RCC 7860 (cell line): ENCODE measurements at places on chromosomes 2 and 18.
A peak's percentile ranks its signal among the peaks of the same experiment; 100 is the strongest.

DNA sequence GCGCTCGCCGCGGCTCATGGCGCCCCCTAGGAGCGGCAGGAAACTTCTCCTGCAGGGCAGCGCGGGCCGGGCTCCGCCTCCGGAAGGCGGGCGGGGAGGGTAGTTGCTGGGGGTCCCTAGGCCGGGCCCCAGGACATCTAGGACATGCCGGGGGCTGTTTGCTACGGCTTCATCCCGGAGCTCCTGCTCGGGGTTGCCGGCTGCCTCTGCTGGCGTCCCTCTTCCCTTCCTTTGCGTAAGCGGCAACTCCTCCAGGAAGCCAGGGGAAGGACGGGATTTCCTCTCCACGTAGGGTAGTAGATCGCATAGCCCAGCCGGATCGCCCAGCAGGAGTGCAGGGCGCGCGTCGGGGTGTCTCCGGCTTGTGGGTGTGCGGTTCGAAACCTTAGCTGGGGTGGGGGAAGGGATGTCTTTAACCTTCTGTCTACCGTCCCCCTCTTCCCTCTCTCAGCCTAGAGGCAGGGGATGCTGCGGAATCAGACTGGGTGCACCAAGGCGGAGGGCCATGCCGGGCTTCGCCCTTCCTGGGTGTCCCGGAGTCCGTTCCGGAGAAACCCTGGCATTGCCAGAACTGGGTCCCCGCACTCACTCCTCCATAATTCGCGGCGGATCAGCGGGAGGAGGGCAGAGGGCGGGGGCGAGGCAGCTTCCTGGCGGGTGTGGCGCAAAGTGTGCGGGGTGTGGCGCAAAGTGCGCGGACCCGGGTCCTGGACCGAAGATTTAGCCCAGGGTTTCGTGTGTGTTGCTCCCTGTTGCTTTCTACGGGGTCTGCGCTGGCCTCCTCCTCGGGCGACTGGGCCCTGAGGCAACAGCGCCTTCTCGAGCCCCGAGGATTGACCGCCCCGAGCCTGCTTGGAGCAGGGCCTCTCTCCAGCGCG lies 12.2 kb upstream of the SKOR2 start:
- DNase-seq: no peak

DNA sequence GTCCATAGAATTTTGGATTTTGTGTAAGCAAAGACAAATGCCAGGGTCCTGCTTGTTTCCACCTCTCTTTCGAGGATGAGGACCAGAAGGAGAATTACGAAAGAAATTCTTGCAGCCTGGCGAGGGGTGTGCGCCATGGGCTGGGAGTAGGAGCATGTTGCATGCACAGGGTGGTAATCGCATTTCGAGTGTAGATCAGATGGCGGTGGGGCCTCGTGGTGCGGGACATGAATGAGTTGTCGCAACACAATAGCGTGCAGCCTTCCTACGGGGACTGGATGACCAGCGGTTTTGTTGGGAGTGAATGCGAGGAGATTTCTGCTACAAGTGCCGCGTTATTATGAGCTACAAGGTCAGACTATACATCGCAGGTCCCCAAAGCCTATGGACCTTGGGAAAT lies 4.2 kb upstream of the EN1 start:
- no peak for DNase-seq

GRCh38 chr2:150466741-150467620 lies 20.5 kb downstream of the RND3 start:
- peak; percentile 62 for DNase-seq

DNA sequence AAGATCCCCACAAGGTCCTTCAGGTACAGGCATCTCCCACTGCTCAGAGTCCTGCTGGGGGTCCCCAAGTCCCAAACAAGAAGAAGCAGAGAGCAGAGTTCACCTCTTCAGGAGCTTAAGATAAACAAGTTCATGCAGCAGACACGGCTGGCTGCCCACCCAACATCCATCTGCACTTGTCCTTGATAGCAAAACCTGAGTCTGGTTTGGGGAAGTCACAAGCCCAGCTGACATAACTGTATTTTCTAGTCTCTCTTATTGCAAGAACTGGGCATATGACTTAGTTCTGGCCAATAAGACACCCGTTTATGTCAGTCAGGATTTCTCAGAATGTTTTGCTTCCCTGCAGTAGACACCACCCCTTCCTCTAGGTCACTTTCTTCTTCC lies 31.8 kb downstream of the AFF3 start:
- no peak for DNase-seq

DNA sequence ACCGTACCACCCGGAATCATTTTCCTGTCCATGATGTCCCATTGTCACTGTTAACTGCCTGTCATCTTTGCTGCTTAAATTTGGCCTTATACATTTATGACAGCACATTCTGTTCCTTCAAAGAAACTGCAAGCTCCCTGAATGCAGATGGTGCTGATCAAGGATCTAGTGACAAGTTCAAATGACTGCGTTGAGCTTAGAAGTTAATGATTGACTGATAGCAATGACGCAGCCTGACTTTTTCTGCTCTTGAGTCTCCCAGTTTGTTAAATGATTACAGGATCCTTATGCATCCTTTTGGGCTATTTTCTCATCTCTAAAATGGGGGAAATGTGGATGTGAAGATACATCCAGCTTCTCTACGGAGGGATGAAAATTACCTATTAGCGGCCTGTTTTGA lies 159.0 kb downstream of the DCC start:
- peak; percentile 16 for DNase-seq

- DNase-seq: no peak
These were observed 61.5 kb downstream of the TNFRSF11A start for GRCh38 chr18:62386601-62387000.

DNA sequence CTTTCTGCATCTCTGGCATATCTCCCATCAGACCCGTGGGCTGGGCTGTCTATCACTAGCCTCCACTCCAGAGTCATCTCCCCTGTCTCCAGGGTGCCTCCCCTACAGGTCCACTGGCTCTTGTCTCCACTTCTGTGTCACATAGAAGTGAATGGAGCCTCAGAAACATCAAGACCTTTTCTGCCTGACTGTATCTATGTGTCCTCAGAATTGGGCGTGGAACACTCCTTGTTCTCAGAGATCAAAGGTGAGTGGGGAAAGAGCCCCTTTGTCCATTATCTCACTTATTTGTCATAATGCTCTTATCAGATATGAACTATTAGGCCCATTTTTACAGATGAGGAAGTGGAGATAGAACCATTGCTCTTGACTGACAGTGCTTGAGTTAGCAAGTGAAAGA lies 211.0 kb downstream of the CYRIA start:
- no peak for DNase-seq

DNA sequence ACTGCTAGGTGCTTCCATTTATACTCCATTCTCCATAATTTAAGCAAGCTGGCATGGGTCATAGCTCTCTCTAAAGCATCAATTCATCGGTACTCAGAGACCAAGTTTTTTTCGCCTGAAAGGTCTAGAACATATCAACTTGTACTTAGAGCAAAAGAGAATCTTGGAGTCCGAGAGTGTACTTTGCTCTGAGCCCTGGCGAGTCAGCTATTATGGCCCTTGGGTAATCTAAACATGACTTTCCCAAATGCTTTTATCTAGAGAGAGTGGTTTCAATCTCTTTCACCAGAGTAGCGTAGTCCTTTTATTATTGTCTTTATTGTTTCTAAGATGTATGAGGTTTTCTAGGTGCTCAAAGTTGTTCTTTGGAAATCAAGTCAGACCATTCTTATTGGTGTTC lies 34.4 kb downstream of the MAIP1 start:
- DNase-seq: no peak

DNA sequence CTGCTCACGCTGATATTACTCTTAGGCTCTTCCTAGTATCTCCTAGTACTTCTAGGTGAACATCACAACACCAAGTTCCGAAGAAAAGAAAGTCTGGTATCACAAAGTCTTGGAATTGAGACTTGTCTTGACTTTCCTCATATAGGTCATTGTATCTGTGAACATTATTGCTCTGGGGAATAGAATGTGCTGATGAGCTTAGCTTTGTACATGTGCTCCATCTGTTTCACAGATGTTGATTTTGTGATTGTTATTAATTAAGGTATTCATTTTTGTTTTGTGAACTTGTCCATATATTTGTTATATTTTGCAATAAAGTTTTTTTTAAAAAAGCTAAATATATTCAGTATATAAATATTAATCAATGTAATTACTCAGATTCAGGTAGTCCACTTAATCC lies 111.7 kb downstream of the BABAM2 start:
- no peak for DNase-seq

GRCh38 chr18:48106976-48107781 lies 176.7 kb upstream of the SMAD2 start:
- no peak for DNase-seq

- peak; percentile 83 for DNase-seq
These were observed 9.4 kb downstream of the GPD2 start for GRCh38 chr2:156445296-156446220.

GRCh38 chr2:219680958-219681693 lies 53.7 kb downstream of the SLC4A3 start:
- no peak for DNase-seq

DNA sequence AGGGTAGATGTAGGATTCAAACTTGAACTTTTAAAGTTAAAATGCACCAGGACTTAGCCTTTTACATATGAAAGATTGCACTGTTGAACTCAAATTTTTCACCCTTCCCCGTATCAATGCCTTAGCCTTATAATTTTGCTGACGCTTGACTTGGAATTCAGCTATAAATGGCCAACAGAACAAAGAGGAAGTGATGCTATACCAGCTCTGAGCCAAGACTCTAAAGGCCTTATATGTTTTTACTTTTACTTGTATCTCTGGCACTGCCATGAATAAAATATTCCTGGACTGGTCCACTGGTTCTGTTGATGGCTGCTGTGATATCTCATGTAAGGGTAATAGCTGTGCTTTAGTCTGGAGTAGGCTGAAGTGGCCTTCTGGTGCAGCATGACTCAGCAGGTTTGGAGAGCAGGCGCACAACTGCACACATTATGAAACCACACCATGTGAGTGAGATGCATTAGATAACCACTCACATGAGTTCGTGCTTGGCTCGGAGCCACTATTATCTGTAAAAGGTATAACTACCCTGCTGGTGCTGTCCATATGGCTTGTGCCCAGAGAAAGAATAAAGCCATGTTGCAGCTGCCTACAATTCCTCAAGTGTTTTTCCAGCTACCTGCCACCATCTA lies 8.4 kb upstream of the IER3IP1 start:
- DNase-seq: peak; percentile 13

DNA sequence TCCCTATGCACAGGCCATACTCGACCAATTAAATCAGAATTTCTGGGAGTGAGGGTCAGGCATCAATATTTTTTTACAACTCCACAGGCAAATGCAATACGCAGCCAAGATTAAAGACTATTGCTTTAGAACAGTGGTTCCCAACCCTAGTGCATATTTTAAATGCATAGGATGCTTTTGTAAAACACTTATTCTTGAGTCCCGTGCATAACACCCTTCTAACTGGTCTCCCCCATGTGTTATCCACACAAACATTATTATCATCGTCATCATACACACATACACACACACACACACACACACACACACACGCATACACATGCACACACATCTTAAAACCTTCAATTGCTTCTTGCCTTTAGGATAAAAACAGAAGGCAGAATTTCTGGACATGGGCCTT lies 145.0 kb upstream of the PELI1 start:
- DNase-seq: no peak

DNA sequence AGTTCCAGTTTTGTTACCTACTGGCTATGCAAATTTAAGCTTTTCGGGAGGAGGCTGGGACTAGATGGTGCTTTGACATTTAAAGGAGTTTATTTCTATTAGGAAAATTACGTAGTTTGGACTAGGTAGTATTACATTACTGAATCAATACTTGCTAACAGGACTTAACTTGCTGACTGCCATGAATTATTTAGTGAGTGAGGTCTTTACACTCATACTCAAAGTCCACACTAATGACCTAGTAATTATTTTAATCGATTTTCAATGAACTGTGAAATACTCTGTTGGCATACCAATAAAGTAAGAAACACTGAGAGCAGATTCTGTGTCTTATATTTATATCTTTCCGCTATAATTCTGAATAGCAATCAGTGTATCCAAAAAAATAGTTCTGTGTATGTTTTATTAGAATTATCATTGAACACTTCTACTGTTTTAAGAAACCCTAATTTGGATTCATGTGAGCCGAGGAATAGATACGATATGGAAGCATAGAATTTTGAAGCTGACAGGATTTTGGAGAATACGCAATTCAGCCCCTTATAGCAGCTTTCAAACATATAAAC lies 55.0 kb downstream of the CHST9 start:
- no peak for DNase-seq

GRCh38 chr2:100194951-100195350 lies 52.6 kb upstream of the AFF3 start:
- DNase-seq: no peak

DNA sequence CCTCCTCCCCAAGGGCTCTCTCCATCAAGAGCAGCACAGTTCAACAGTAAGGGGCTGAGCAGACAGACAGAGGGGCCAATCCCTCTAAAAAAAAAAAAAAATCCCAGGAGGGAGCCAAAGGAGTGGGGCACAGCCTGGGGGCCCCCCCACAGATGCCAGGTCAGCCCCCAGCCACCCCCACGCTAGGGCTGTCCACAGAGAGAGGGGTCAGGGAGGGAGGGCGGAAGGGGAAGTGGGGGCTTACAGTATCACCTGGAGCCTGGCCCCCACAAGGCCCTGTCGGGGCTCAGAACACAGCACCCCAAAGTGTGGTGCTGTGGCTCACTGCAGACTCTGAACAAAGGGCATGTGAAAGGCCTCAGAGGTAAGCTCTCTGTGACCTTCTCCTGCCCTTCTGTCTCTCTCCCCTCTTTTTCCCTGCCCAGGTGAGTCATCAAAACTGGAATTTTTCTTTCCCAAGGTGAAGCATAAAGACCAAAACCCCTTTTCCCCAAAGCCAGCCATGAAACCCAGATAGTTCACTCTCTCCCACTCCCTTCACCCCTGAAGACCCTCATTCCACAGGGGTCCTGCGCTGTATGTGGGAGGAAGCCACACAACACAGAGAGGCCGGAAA lies 13.9 kb downstream of the BIN1 start:
- no peak for DNase-seq

- DNase-seq: no peak
These were observed 169.5 kb upstream of the AGAP1 start for GRCh38 chr2:235324324-235324723.

DNA sequence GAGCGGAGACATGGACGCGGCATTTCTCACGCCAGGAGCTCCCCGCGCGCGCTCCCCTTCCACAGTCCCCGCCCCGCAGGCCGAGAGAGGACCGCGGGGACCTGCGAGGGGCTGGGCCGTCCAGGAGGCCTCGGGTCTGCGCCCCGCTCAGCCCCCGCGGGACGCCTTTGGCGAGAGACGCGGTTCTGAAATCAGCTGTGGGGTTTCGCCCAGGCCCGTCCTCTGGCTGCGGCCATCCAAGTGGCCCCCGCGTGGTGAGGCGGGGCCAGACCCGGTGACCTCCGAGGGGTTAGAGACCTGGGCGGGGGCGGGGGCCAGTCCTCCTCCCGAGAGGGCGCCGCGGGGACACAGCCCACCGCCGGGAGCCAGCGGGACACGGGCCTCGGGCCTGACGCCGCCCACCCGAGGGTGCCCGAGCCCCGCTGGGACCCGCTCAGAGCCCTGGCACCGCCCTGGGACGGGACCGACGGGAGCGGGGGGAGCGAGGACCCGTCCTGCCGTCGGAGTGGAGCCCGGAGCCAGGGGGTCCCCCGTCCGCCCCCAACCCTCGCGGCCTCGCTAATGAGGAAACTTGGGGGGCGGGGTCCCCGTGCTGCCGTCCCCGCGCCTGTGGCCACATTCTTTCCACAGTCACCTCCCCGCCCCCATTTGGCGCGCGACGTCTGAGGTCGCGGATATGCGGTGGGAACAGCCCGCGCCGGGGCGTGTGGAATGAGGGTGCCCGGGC lies 6.1 kb upstream of the SALL3 start:
- DNase-seq: no peak

GRCh38 chr2:159265171-159265576 lies 21.3 kb downstream of the WDSUB1 start:
- peak; percentile 82 for DNase-seq

GRCh38 chr2:28348149-28348567 lies 44.5 kb upstream of the FOSL2 start:
- DNase-seq: no peak

- no peak for DNase-seq
These were observed 9.9 kb downstream of the COL3A1 start for GRCh38 chr2:188984065-188984491.
